ENCODE measurements at places on chromosomes 12 and 14.

GRCh38 chr14:68678471-68678870, 114.4 kb downstream of the ZFP36L1 start:
- no peak for DNase-seq

DNA sequence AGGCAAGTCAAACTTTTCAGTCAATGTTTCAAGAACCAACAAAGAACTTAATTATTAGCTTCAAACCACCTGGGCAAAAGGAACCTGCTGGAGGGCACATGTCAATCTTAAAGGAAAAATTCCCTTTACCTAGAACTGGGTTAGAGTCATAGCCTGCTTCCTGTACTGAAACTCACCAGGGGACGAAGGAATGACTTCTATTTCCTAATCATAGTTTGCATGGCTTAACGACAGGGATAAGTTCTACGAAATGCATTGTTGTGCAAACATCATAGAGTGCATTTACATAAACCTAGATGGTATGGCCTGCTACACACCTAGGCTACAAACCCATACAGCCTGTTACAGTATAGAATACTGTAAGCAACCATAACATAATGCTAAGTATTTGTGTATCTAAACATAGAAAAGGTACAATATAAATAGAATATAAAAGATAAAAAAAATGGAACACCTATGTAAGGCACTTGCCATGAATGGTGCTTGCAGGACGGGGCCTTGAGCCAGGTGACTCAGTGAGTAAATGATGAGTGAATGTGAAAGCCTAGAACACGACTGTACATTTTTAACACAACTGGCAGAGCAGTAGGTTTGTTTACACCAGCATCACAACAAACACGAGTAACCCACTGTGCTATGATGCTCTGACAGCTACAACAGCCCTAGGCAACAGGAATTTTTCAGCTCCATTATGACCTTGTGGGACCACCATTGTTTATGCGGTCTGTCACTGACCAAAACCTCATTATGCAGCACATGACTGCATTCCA, 234.9 kb upstream of the CAND1 start:
- no peak for DNase-seq

- no peak for DNase-seq
Measured at GRCh38 chr14:95173518-95173917, 16.2 kb upstream of the DICER1 start.

DNA sequence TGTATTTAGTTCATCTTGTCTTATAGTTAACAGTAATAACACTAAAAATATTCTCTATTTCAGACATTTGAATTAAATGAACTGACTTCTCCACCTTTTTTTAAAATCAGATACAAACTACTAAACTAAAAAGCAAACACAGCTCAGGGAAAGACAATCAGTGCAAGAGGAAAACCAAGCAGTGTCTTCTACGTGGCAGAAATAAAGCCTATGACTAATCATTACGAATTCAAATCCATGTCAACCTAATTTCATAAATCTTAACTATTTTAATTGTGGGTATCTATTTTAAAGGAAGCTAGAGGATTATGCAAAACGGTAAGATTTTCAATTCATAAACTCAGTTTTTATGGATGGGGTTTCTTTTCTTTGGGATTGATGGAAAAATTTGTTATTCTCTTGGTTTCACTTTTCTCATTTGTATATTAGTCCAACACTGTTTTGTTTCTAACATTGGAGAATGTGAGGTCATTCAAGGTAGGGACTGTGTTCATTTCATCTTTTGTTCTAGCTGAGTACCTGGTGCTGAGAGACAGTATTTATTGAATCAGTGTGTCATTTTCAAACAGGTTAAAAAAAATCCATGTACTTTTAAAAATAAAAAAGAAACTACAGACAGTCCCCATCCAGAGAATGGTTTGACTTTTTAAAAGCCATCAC, 12.8 kb upstream of the PALS1 start:
- no peak for DNase-seq

- DNase-seq, result peak; percentile 34
Measured at GRCh38 chr14:80117876-80118275, 93.4 kb downstream of the DIO2 start.

DNA sequence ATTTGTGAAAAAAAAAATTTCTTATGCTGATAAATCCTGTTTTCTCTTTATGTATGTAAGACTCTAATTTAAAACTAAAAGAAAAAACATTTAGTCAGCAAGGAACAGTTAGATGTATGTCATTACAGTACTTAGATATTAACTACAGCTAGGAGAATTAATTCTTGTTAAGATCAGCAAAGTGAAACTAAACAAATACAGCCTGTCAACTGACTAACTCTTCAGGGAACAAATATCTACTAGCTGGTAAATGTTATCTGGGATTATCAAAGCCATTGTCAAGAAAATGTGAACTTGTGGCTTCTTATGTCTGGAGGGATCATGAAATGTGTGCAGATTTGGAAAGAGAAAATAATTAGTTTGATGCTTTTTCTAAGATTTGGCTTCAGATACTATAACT, 27.5 kb downstream of the MGAT4C start:
- DNase-seq, result no peak

- peak; percentile 47 for DNase-seq
Measured at GRCh38 chr12:87382959-87383566, 646.1 kb downstream of the C12orf50 start.

GRCh38 chr12:8057306-8057705, 8.9 kb downstream of the C3AR1 start:
- no peak for DNase-seq

- no peak for DNase-seq
Measured at GRCh38 chr12:68904351-68904962, 28.5 kb downstream of the CPM start.

DNA sequence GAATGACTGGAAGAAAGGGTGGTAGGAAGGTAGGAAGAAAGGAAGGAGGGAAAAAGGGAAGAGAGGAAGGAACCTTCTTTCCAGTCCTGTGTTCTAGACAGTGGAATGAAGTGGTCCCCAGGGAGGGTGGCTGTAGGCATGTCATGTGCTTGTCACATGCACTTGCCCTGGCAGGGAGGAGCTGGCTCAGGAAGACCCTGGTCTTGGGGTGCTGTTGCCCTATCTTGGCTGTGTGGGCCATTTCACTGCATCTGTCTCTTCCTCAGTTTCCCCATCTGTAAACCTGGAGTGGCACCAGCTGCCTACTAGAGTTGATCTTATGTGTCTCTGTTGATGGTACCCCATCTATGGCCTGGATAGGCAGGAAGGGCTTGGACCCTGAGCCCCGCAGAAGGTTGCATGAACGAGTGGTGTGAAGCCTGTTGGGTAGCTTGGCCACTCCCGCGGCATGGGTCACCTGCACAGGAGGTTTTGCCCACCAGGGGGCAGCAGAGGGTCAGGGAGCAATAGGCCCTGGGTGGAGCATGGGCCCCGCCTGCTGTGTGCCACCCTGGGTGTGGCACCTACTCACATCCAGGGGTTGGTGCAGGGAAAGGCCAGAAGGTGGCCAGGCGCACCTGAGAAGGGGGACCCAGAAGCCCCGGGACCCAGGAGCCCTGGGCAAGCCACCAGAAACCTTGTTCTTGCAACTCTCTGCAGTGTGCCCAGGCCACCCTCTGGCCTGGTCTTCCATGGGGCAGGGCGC, 25.1 kb downstream of the MEG3 start:
- no peak for DNase-seq

DNA sequence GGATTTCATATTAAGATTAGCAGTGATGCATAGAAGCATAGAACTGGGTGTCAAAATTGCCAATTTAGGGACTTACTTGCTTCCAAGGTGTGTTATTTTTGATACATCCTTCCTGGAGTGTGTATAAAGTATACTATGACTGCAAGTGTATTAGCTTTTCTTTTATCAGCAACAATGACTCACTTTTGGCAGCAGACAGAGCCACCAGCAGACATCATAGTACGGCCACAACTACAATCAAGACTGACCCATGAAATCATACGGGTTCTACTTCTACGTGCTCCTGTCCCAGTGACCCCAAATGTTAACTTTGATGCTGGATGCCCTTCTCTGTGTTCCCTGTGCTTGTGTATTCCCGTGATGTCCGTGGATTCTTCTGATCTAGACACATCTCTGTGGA, 443.9 kb downstream of the TMEM132D start:
- DNase-seq, result no peak

DNA sequence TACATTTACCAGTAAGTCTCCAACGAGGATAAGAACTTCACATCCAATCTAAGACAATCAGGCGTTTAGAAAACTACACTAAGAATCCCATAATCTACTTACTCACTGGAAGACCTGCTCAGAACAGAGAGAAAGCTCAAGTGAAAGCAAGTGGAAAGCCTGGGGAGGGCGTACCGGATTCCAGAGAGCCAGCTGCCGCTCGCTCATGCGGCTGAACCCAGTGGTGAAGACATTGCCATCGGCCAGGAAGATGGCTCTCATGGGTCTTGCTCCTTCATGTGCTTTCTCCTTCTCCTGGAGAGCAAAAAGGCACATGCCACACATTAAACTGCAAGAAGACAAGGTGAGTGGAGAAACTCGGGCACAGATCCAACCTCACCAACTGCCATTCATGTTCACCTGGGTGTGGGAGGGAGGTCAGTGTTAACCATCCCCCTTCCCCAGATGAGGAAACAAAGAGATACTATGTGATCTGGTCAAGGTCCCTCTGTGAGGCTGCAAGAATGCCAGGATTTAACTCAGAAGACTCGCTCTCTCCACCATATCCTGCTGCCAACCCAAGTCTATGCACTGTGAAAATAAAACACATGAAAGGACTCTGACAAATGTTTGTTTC, 23.5 kb upstream of the SELPLG start:
- DNase-seq, result no peak

- DNase-seq, result no peak
Measured at GRCh38 chr14:55710506-55711041, 130.6 kb downstream of the KTN1 start.

- DNase-seq, result no peak
Measured at GRCh38 chr14:61153431-61153830, 127.7 kb downstream of the TMEM30B start.

GRCh38 chr12:51320695-51321320, 3.2 kb downstream of the BIN2 start:
- DNase-seq, result no peak

GRCh38 chr14:105287249-105288102, 13.3 kb downstream of the BRF1 start:
- DNase-seq, result no peak

GRCh38 chr14:103230021-103230420, 104.0 kb upstream of the EIF5 start:
- DNase-seq, result no peak

DNA sequence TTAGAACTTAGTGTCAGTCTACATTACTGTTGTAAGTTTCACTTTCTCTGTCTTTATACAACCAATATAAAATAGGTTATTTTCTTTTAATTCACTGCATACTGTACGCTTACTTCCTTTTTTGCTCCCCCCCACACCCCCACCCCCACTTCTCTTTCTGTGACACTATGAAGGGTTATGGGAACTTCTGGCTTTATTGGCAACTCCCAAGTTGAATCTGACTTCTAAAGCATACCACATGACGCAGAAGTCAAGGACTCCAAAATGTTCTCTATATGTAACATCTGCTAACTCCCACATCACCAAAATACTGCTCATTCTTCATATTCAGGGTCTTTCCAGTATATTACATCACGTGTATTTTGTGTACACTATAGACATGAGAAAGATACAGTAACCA, 81.2 kb upstream of the ATXN7L3B start:
- no peak for DNase-seq

DNA sequence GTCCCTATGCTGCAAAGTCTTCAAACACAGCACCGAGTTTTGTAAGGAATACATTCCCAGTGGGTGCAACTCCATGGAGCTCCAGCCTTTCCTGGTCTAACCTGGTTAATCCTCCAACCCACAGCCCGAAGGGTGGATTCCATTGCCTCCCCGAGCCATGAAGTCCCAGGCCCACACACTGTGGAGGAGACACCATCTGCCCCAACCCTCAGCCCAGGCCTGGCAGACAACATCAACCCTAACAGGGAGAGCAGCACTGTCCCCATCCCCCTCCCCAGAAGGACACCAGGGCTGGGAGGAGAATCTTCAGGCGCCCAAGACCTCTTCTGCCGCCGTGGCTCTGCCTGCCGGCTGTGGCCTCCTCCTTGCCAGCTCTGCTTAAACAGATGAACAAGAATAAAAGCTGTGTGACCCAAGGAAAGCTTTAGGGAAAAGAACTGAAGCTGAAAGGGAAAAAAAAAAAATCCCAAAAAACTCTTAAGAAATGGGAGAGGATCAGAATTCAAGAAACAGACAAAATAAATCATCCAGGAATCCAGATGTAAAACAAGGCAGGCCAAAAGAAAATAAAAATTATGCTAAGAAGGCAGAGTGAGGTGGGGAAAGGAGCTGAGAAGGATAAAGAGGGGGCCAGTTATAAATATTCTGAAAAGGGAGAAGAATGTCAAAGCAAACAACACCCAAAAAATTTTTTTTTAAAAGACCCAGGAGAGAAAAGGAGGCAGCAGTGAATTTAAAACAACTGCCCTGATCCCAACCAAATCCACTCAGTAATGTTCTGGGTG, 16.0 kb upstream of the ZFP36L1 start:
- no peak for DNase-seq

GRCh38 chr12:45989721-45990467, 480 bp downstream of the SCAF11 start:
- no peak for DNase-seq

GRCh38 chr12:17853054-17853453, 236.9 kb downstream of the RERGL start:
- no peak for DNase-seq

GRCh38 chr12:3187846-3188770, 110.9 kb downstream of the TSPAN9 start:
- DNase-seq, result no peak

DNA sequence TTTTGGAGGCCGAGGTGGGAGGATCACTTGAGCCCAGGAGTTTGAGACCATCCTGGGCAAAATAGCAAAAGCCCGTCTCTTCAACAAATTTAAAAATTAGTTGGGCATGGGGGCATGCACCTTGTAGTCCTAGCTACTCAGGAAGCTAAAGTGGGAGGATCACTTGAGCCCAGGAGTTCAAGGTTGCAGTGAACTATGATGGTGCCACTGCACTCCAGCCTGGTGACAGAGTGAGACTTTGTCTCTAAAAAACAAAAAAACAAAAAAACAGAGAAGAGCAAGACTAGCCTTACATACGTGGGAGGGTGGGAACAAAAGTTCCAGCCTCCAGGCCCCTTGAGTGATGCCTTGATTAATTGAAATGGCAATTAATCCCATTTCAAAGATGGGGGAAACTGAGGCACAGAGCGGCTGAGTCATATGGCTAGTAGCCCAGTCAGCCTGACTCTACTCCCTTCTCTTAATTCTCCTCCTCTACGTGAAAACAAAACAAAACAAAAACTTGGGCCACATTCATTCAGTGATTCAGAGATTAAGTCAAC, 3.3 kb upstream of the FAM222A start:
- DNase-seq, result no peak

DNA sequence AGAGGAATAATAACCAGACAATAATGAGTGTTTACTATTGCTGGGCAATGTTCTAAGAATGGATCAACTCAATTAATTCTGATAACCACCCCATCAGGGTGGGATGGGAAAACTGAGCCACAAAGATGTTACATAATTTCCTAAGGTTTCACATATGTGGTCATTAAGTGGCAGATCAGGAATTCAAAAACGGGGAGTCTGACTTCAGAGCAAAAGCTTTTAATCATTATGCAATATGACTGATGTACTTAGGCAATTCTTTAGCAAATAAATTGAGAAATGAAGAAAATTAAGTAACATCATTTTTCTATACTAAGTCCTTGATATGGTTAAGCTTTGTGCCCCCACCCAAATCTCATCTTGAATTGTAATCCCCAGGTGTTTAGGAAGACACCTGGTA, 53.4 kb downstream of the PLCZ1 start:
- DNase-seq, result no peak
